ENCODE measurements at places on chromosomes 13 and 19.

DNA sequence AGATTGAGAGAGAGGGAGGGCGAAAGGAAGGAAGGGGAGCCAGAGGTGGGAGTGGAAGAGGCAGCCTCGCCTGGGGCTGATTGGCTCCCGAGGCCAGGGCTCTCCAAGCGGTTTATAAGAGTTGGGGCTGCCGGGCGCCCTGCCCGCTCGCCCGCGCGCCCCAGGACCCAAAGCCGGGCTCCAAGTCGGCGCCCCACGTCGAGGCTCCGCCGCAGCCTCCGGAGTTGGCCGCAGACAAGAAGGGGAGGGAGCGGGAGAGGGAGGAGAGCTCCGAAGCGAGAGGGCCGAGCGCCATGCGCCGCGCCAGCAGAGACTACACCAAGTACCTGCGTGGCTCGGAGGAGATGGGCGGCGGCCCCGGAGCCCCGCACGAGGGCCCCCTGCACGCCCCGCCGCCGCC, at the start of gene TNFSF11:
TNFSF11 (plus strand) TSS at position 142 of the 400 bp plus-strand sequence; CDS start at position 294, 152 bp downstream.
- no peak for DNase-seq

- DNase-seq: no peak
Measured at GRCh38 chr13:46544208-46544607, 8.8 kb upstream of the LRCH1 start.

DNA sequence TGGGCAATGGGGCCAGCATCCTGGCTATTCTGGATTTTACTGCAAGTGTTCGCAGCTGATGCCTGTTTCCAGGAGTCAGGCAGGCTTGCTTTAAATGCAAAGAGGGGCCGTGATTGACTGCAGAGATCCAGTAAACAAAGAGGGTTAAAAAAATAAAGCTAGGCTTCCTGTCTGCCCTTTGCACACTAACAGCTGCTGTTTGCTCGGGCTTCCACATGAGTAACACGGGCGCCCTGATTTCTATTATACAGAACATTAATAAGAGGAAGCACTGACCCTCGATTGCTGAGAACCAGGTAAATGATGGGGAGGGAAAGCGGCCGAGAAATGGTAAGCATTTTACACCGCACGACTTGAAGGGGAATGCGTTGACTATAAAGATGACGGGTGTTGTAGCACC, 254.2 kb upstream of the ZNF507 start:
- no peak for DNase-seq

DNA sequence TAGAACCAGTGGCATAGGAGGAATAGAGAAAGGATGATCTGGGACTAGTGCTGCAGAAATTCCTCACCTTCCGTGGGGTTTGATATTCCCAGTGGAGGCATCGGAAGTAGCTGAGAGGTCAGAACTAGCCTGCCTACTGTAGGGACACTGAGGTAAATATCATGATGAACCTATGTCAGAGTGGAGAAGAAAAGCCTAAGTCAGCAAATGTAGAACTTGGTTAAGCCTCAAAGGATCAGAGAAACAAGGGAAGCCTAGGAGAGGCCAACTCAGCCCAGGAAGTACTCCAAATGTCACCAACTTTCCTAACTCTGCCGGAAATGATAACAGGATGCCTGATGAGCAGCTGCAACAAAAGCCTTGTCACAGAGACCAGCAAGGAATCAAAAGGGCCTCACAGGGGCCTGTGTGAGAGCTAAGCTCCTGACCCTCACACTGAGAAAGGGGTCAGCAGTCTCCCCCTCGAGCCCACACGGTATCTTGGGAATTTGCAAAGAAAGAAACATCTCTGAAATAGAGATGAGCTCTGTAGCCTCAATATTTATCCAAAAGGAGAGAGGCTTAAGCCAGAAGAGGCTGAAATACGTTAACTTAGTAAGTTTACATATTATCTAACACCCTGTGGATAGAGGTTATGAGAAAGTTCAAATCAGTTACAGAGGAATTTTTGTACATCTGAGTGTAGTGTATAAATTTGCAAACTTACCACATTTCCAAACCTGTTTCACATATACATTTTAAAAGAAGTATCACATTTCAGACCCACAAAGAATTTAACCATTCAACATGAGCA, 1064.3 kb downstream of the DIAPH3 start:
- no peak for DNase-seq

Data from NCI-H2171 treated with DMSO at 0.1 percent for 48 hours (cell line).